ENCODE measurements at places on chromosomes 16 and 17. TPM values are rescaled to one million over a fixed set of nuclear protein-coding genes. Genes with fewer than 3 reads are reported as not detected.

Gene TMEM220
- total RNA-seq = 0.98 TPM

Gene SPATA32
- total RNA-seq = not detected

Gene SLC12A3
- total RNA-seq = not detected

Gene EFCAB5
- total RNA-seq = 0.07 TPM

Gene FOXC2
- not detected for total RNA-seq

Gene RTN4RL1
- total RNA-seq = 7.9 TPM

GRCh38 chr17:8189041-8189710, 804 bp downstream of the BORCS6 start:
- no peak for DNase-seq
- peak overlapping the region; percentile 58 for H3K27ac ChIP-seq
- no peaks in the 10 kb centered on the region for H3K27me3 ChIP-seq
- H3K4me1 ChIP-seq = peaks cover 19% of the 10 kb centered on the region

- no peak for DNase-seq
- no peak overlapping the region for H3K27ac ChIP-seq
- no peaks in the 10 kb centered on the region for H3K4me1 ChIP-seq
- H3K27me3 ChIP-seq = no peaks in the 10 kb centered on the region
- H3K36me3 ChIP-seq = no peaks in the 10 kb centered on the region
Observed at GRCh38 chr16:47310792-47311211, 150.1 kb downstream of the ITFG1 start.

GRCh38 chr16:49094471-49094870, 187.2 kb downstream of the CBLN1 start:
- H3K27ac ChIP-seq = no peak overlapping the region
- DNase-seq = no peak
- no peak overlapping the region for H3K4me3 ChIP-seq
- peaks cover 21% of the 10 kb centered on the region for H3K27me3 ChIP-seq
- H3K36me3 ChIP-seq = no peaks in the 10 kb centered on the region

DNA sequence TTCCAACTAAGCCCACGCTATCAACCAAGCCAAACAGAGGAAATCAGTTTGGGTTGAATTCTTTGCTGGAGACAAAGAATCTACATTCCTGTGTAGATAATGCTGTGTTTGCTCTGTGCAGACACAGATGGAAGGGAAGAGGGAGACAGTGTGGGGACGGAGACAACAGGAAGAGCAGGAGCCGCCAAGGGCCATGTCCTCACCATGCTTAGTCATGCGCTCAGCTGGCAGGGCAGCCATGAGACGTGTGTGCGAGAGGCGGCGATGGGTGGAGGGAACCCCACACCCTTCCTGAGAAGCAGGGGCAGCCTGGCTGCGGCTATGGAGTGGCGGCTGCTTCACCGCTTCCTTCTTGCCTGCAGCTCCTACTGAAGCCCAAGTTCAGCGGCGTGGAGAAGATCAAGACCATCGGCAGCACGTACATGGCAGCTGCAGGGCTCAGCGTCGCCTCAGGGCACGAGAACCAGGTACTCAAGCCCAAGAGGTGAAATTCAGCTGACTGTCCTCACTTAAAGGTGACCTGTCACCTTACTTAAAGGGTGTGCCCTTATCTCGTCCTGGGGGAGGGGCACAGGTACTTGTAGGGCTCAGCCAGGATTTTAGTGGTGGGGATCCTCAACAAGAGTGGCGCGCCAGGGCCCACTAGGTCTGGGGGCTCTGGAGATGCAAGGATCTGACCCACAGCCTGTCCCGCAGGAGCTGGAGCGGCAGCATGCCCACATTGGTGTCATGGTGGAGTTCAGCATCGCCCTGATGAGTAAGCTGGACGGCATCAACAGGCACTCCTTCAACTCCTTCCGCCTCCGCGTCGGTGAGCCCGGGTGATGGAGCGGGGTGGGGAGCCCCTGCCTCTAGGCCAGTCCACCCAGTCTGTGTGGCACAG, 47.5 kb downstream of the ADCY7 start:
- H3K36me3 ChIP-seq = peaks cover 21% of the 10 kb centered on the region
- DNase-seq = no peak
- H3K27ac ChIP-seq = no peak overlapping the region
- H3K27me3 ChIP-seq = no peaks in the 10 kb centered on the region
- H3K4me1 ChIP-seq = no peaks in the 10 kb centered on the region

DNA sequence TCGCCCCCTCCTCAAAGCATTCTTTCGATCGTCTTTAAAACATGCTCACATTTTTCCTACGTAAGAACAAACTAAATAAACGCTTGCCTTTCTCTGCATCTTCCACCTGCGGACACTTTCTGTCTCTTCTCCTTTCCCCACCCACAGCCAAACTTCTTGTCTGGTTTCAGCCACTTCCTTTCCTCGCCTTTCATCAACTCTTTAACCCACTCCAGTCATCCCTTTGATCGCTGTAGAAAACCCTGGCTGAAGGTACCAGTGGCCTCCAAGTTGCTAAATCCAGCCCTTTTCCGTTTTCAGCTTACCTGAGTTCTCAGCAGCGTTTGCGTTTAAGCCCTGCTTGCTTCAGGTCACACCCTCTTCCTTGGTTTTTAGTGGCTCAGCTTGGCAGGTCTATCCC, 483 bp downstream of the RPA1 start:
- peaks cover 3% of the 10 kb centered on the region for H3K36me3 ChIP-seq
- DNase-seq = peak; percentile 32
- H3K4me3 ChIP-seq = peak overlapping the region; percentile 74
- H3K27ac ChIP-seq = no peak overlapping the region
- H3K27me3 ChIP-seq = no peaks in the 10 kb centered on the region

GRCh38 chr17:17416400-17417360, 60.1 kb upstream of the MED9 start:
- no peaks in the 10 kb centered on the region for H3K27me3 ChIP-seq
- peaks cover 52% of the 10 kb centered on the region for H3K4me1 ChIP-seq
- DNase-seq = peak; percentile 93
- H3K36me3 ChIP-seq = no peaks in the 10 kb centered on the region

All from PC-3 (cell line).